Osteocyte (in vitro differentiated cells): ENCODE measurements at places on chromosomes 11 and 22.

DNA sequence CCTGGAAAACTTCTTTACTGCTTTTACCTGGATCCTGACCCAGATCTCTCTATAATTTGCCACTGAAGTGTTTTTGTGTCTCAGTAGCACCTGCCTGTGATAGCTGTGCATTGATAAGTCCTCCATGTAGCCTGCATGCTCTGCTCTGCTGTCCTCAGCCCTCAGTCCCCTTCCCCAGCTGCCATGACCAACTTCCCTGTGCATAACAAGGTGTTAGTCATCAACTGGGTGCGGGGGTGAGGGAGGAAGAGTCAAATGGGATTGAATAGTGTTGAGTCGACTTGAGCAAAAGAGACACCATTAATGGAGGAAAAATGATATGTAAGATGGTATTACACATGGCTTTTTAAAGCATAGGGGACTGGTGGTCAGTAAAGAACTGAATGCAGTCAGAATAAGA is 92.2 kb upstream of the PLET1 start:
- no peak for DNase-seq

- DNase-seq, result no peak
Measured at GRCh38 chr11:61645179-61645868, 34.9 kb upstream of the DAGLA start.

GRCh38 chr22:36900225-36900624 is 13.2 kb upstream of the CSF2RB start:
- no peak for DNase-seq

- no peak for DNase-seq
Measured at GRCh38 chr22:23500508-23501260, 79.4 kb downstream of the IGLL1 start.

- DNase-seq, result no peak
Measured at GRCh38 chr11:130414107-130415080, 14.0 kb downstream of the ADAMTS8 start.

GRCh38 chr22:46737105-46737975 is 712 bp downstream of the CERK start:
- no peak for DNase-seq

- no peak for DNase-seq
Measured at GRCh38 chr22:18057568-18058209, 20.1 kb upstream of the PEX26 start.
